Vagina (tissue), 2 donors: ENCODE measurements at places on chromosomes 16 and 17. TPM values are rescaled to one million over a fixed set of nuclear protein-coding genes. Genes with fewer than 3 reads are reported as not detected.

Gene EXOSC6
- total RNA-seq: 19.2 TPM

Gene TBC1D3H
- total RNA-seq: not detected

Gene PIK3R5
- 10.6 TPM for total RNA-seq

- H3K4me1 ChIP-seq: peaks cover 32% of the 10 kb centered on the region
- peaks cover 12% of the 10 kb centered on the region for H3K36me3 ChIP-seq
- no peak for DNase-seq
- no peak overlapping the region for H3K4me3 ChIP-seq
- no peaks in the 10 kb centered on the region for H3K27me3 ChIP-seq
These were observed 32.4 kb downstream of the XPO6 start for GRCh38 chr16:28179354-28179753.

DNA sequence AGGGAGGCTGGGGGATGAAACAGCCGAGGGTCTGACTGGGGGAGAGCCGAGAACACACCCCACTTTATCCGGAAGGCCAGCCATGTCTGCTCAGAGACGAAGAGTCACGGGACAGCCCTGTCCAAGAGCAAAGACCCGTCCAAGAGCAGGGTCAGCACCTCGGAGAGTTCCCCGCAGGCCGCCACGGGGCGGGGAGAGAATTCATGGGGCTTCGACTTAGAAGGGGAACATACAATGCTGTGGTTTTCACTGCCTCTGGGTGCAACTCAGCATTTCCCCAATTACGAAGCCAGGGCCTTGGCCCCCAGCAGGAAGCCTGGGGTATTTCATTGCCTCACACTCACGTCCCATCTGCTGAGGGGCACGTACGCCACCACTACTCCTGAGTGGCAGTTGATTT lies 59.3 kb downstream of the JPH3 start:
- no peak overlapping the region for H3K4me3 ChIP-seq
- DNase-seq: no peak
- no peaks in the 10 kb centered on the region for H3K4me1 ChIP-seq
- H3K27ac ChIP-seq: no peak overlapping the region
- no peaks in the 10 kb centered on the region for H3K36me3 ChIP-seq

DNA sequence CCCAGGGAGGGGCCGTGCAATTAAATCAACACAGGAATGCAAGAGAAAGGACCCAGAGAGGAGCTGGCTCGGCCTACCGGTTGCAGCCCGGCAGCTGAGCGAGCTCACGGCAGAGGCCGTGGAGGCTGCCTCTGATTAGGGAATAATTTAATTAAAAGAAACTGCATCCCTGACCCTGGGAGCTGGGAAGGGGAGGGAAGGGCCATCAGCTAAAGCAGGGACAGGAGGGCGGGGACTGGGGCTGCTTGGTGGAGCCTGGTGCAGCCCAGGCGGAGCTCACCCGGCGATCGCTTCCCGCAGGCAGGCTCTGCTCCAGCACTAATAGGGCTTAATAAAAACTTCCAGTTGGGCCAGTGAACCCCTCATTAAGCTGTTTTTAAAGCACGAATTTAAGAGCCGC lies 43.4 kb downstream of the LMF1 start:
- H3K4me1 ChIP-seq: no peaks in the 10 kb centered on the region
- H3K27ac ChIP-seq: no peak overlapping the region
- no peak for DNase-seq
